Ecto neural progenitor cell (in vitro differentiated cells): ENCODE measurements at places on chromosomes 1 and 21.

- DNase-seq: no peak
These were observed 274.4 kb downstream of the BRINP2 start for GRCh38 chr1:177444997-177445746.

- no peak for DNase-seq
These were observed 999.5 kb downstream of the NCAM2 start for GRCh38 chr21:21997390-21998333.

GRCh38 chr1:11740258-11741192 lies 4.6 kb downstream of the AGTRAP start:
- no peak for DNase-seq

GRCh38 chr21:39441502-39442475 lies 3.8 kb downstream of the LCA5L start:
- no peak for DNase-seq

- DNase-seq: no peak
These were observed 57.9 kb downstream of the MIER1 start for GRCh38 chr1:66982561-66983260.

DNA sequence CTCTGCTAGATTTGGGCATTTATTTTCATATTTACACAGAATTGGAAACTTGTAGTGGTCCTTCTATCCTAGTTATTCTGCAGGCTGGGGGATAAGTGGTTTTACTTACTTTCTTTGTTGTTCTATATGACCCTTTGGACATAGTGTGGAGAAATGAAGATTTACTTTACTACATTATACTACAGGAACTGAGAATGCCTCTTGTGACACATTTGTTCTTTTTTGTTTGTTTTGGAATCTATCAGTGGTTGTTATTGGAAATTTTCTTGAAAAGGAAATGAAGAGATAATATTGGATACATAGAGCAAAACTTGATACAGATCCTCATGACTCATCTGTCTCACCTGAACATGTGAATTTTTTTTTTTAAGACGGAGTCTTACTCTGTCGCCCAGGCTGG lies 146.1 kb upstream of the DPYD start:
- no peak for DNase-seq

DNA sequence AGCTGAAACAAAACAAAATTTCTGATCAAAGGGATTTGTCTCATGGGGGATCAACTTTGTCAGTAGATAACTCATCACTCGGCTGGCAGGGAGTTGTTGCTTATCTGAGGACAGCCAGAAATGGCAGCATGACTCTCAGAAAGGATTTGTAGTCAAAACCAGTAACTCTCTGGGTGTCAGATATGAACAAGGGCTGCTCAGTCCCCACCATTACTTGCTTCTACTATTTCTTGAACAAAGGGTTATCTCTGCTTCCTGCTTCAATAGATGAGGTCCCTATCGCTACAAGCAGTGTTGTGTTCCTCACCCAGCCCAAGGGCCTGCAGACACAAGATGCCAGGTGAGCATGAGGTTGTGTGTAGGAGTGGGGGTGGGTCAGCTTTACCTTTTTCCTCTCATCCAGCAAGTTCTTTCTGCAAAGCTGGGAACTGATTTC lies 116.2 kb downstream of the PTBP2 start:
- DNase-seq: no peak

- no peak for DNase-seq
These were observed 35.2 kb downstream of the CCN1 start for GRCh38 chr1:85615586-85616363.

DNA sequence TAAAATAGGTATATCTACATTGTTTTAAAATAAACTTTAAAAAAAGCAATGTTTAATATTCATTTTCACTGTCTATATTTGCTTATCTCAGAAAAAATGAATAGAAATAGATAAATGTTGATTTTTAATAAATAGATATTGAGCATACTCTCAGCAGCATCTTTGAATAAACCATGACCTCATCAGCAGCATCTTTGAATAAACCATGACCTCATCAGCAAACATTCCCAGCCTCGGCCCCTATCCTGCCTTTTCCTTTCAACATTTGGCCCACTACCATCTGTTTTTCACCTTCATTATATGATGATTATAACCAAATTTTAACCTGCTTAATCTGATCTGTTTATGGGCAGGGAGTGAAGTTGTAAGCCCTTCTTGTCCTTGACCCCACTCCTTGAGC lies 148.7 kb upstream of the SAMSN1 start:
- DNase-seq: no peak

DNA sequence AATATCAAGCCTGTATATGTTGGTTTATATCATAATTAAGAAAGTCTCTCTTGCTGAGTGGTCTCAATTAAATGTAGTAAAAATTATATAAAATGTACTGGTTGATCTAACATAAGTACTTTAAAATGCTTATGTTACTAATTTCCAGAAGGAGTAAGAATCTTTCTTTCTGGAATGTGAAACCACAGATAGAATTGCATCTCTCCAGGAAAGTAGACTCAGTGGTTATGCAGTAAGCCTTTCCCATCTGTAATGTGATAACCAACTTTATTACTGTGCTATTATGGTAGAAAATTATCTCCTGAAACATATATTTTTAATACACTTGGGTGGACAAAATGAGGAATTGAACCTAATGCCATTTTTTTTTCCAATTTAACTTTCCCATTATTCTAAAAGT lies 8.9 kb upstream of the RALGPS2 start:
- no peak for DNase-seq

GRCh38 chr1:58652651-58653184 lies 47.1 kb downstream of the MYSM1 start:
- peak; percentile 52 for DNase-seq

DNA sequence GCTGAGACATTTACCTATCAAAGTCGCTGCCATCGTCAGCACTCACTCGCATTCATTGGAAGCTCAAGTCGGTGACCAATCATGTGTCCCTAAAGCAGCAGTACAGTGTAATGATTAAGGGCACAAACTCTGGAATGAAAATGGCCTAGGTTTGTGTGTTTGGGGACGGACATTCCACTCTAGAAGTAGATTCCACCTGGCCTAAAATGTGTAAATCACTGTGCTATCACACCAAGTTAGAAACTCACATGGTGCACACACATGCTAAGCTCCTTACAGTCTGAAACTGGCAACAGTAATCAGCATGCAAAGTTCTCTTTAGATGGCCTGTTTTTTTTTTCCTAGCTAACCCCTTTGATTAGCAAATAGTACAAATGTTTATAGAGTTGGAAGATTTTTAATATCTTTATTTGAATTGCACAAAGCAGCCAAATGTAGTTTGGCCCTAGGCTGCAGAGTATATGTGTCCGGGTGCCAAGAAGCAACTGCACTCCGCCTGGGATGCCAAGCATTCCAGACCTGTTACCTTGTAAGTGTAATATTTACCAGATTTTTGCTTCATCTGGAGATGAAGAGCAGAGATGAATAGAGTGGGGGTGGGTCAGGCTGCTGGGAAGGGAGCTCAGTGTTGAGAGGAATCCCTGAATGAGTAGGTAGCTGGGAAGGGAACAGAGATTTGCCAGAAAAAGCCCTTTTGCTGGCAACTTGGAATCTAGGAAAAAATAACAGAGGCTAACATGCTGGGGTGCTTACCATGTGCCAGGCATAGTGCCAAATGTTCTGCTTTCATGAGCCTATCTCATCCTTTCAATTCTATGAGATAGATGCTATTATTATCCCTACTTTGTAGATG lies 35.2 kb downstream of the TGFB2 start:
- DNase-seq: no peak

DNA sequence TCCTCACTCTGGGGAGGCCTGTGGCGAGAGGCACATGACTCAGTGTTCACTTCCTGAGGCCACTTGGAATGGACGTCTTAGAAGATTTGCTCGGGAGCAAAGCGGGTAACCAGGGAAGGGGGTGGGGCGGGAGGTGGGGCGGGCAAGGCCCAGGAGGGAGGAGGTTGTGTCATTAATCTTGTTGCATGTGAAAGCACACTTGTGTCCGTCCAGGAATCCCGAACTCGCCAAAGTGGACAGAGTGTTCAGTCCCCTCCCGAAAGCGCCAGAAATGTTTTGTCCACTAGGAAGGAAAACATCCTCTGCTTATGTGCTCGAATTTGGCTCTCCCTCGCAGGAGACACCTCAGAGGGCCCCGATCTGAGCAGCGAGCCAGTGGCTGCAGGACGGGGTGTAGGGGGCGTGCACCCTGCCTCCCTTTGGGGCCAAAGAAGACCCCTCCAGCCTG lies 84.2 kb downstream of the SPSB1 start:
- no peak for DNase-seq

GRCh38 chr1:241442686-241443085 lies 76.9 kb downstream of the FH start:
- DNase-seq: no peak

DNA sequence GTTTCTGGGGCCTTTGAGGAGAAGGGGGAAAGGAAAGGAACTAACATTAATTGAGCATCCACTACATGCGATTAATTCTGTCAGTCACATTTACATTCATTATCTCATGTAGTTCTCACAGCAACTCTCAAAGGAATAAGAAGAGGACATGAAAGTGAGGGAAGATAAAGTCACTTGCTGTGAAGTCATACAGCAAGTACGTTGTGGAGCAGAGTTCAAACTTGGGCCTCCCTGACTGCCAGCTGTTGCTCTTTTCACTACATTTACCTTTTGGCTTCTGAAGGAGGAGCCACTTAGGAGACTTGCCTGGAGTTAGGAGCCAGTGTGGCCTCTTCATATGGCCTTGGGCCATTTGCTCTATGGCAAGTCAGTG lies 6.2 kb downstream of the ZNF691 start:
- no peak for DNase-seq

GRCh38 chr21:45855248-45855811 lies 126.2 kb upstream of the COL6A1 start:
- DNase-seq: peak; percentile 37

GRCh38 chr1:15876357-15877055 lies 29.0 kb downstream of the SPEN start:
- peak; percentile 59 for DNase-seq

- DNase-seq: no peak
These were observed 2.2 kb downstream of the TGFB2 start for GRCh38 chr1:218347336-218347722.

GRCh38 chr1:197632651-197633050 lies 142.6 kb downstream of the DENND1B start:
- no peak for DNase-seq

DNA sequence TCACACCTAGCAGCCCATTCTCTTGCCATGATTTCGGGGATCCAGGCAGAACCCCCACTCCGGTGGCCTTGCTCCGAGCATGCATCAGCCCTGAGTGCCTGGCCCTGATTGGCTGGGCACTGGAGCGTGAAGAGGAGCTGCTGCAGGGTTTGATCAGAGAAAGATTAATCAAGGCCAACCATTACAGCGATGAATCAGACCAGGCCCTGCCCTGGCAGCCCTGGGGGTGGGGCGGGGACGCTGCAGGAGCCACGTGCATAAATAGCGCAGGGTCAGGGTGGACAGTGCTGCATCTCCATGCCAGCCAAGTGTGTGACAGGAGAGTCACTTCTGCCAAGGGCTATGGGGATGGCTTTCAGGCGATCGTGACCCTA lies 3.4 kb upstream of the FAM131C start:
- DNase-seq: no peak

DNA sequence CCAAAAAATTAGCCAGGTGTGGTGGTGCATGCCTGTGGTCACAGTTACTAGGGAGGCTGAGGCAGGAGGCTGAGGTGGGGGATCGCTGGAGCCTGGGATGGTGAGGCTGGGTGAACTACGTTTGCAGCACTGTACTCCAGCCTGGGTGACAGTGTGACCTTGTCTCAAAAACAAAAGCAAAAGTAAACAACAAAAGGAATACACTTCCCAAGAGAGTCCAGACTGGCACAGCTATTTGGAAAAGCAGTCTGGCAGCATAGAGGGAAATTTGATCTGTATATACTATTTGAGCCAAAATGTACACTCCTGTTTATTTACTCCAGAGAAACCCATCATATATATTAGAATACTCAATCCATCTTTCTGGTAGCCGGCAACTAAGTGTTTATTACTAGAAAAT lies 107.0 kb upstream of the HMCN1 start:
- DNase-seq: no peak

DNA sequence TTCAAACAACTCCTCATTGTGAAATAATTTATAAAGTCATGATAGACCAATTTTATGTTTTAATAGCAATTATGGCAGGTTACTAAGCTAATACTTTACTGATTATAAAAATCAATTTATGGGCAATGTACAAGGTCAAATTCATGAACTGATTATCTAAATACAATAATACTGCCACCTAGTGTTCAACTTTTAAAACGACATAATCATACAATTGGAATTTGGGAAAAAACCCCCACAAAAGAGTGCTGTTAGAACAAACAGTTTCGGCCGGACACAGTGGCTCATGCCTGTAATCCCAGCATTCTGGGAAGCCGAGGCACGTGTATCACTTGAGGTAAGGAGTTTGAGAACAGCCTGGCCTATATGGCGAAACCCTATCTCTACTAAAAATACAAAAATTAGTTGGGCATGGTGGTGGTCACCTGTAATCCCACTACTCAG lies 14.0 kb downstream of the GTF2B start:
- no peak for DNase-seq

DNA sequence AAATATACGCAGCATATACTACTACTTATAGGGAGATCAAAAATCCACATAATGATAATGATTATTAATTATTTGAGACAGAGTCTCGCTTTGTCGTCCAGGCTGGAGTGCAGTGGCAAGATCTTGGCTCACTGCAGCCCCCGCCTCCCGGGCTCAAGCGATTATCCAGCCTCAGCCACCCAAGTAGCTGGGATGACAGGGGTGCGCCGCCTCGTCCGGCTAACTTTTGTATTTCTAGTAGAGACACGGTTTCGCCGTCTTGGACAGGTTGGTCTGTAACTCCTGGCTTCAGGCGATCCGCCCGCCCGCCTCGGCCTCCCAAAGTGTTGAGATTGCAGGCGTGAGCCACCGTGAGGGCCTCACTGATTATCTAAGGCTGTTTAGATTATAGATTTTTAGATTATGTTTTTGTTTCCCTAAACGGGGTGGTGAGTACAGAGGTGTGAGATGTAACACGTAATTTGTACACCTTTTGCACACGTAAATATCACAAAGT lies 548 bp upstream of the SLC25A33 start:
- peak; percentile 62 for DNase-seq

GRCh38 chr1:200873671-200874397 lies 1.1 kb downstream of the GPR25 start:
- DNase-seq: no peak

- DNase-seq: no peak
These were observed 2.1 kb upstream of the A3GALT2 start for GRCh38 chr1:33322870-33323585.

DNA sequence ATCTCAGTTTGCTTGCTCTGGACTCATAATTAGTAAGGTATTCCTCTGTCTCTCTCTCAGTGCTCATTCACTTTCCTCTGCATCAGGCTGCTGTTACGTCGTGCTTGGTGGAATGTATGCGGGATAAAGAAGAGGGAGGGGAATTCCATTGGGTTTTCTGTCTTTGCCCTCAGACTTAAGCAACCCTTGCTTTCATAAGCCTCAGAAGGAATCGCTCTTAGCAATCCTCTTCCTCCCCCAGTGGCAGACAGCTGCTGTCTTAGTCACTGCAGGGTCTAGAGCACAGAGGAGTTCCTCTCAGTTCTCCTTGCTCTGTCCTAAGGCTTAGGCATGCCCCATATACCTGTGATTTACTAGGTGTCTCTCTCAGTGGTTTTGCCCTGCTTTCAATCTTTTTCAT lies 19.1 kb upstream of the NTMT2 start:
- DNase-seq: peak; percentile 46
